ENCODE measurements at places on chromosomes 12 and 14.

DNA sequence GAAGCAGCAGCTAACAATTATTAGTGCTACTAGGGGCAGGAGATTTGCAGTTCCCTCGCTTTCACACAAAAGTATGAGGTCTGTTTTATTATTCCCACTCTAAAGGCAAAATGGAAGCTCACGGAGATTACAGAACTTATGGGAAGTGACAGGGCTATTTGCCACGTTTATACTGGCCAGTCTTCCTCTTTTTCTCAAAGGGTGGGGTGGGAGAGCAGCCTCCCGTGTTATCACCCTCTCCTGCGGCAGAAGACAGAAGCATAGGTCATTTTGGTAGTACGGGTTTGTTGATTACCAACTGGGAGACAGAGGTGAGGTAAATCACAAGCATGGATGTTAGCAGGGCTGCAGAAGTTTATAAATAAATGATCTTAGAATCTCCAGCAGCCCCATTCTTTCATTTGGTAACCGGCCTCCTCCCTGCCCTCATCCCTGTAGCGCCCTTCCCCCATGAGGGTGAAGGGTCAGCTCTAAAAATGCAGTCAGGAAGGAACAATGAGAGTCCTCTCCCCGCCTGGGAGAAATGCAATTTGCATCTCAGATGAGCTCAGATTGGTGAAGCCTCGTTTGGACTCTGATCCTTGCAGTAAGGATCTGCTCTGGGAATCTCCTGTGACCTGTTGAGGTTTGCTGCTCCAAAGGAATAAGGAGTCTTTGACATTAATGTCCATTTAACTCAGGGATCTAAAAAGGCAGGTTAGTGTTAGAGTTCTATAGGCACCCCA is 44.7 kb upstream of the SINHCAF start:
- no peak for DNase-seq

- no peak for DNase-seq
Observed at GRCh38 chr12:49946497-49946896, 4.0 kb upstream of the AQP2 start.

- DNase-seq: no peak
Observed at GRCh38 chr12:31853977-31854376, 105.2 kb upstream of the RESF1 start.

DNA sequence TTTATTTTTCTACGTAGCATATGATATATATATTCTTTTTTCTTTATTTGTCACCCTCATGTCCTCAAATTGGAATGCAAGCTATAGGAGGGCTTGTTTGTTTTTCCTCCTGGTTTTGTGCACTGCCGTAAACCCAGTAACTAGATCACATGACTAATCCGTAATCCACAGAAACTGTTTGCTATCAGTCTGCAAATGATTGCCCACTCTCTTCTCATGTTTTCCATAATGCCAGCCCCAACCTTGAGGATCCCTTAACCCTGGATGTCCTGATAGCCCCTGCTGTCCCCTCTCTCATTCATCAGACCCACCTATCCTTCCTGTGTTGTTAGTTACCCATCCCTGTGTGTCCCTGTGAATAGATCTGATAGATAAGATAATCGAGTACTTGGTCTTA is 94.0 kb downstream of the TSPAN9 start:
- no peak for DNase-seq

DNA sequence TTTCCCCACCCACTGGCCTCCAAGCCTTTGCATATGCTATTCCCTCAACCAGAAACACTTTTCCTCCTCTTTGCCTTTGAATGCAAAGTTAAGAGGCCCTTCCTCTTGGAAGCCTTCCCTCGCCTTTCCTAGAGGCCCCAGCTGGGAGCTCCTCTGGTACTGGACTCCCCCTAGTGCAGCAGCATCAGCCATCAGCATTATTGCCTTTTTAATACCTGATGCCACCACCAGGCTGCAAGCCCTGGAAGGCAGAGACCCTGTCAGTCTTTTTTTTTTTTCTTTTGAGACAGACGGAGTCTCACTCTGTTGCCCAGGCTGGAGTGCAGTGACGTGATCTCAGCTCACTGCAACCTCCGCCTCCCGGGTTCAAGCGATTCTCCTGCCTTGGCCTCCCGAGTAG is 19.1 kb upstream of the PLA2G1B start:
- DNase-seq: no peak

GRCh38 chr14:104794631-104794992 is 936 bp downstream of the AKT1 start:
- DNase-seq: no peak
